Body of pancreas (tissue), 4 donors: ENCODE measurements at places on chromosomes 12 and 14. TPM values are rescaled to one million over a fixed set of nuclear protein-coding genes. Genes with fewer than 3 reads are reported as not detected.

PTPRB gene
- 4.9 TPM for total RNA-seq

DHRS1 gene
- 18.8 TPM for total RNA-seq

POTEM gene
- total RNA-seq: not detected

FOXG1 gene
- total RNA-seq: not detected

SLC10A1 gene
- total RNA-seq: not detected

SMCO2 gene
- not detected for total RNA-seq

- no peaks in the 10 kb centered on the region for H3K27me3 ChIP-seq
- H3K27ac ChIP-seq: peak overlapping the region; percentile 42
- peak; percentile 59 for DNase-seq
- peaks cover 49% of the 10 kb centered on the region for H3K4me1 ChIP-seq
- H3K36me3 ChIP-seq: no peaks in the 10 kb centered on the region
- H3K4me3 ChIP-seq: no peak overlapping the region
These were observed 9.3 kb downstream of the TNFAIP2 start for GRCh38 chr14:103132381-103133209.

- H3K4me1 ChIP-seq: peaks cover 43% of the 10 kb centered on the region
- peak; percentile 39 for DNase-seq
- no peaks in the 10 kb centered on the region for H3K36me3 ChIP-seq
- no peaks in the 10 kb centered on the region for H3K27me3 ChIP-seq
- no peak overlapping the region for H3K4me3 ChIP-seq
- no peak overlapping the region for H3K27ac ChIP-seq
These were observed 10.8 kb downstream of the PITPNM2 start for GRCh38 chr12:123139926-123140675.

DNA sequence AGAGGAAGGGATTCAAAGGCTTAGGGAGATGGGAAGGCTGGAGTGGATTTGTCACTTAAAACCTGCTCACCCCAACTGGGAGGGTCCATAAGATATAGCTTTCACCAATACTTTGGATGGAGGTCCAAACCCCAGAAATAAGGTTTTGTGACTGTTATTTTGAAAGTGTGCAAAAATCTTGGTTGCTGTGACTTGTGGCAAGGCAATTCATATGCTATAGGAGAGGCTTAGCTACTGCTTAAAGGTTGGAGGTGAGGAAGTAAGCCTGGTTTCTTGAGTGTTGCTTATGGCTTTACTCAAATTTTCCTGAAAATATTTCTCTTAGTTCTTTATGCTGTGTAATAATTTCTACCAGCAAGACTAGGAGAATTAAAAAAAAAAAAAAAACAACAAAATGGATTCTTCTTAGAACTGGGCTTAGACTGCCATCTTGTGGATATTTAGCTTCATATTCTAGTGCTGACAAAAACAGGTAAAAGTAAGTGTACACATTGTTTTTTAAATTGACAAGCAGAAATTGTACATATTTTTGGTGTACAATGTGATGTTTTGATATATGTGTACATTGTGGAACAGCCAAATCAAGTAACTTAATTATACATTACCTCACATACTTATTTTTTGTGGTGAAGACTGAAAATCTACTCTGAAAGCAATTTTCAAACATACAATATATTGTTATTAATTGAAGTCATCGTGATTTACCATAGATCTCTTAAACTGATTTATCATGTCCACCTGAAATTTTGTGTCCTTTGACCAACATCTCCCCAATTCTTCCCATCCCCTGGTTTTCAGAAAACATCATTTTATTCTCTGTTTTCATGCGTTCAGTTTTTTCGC is 23.0 kb downstream of the PDE6H start:
- no peak for DNase-seq
- no peaks in the 10 kb centered on the region for H3K36me3 ChIP-seq
- peaks cover 6% of the 10 kb centered on the region for H3K4me1 ChIP-seq
- H3K27ac ChIP-seq: no peak overlapping the region

DNA sequence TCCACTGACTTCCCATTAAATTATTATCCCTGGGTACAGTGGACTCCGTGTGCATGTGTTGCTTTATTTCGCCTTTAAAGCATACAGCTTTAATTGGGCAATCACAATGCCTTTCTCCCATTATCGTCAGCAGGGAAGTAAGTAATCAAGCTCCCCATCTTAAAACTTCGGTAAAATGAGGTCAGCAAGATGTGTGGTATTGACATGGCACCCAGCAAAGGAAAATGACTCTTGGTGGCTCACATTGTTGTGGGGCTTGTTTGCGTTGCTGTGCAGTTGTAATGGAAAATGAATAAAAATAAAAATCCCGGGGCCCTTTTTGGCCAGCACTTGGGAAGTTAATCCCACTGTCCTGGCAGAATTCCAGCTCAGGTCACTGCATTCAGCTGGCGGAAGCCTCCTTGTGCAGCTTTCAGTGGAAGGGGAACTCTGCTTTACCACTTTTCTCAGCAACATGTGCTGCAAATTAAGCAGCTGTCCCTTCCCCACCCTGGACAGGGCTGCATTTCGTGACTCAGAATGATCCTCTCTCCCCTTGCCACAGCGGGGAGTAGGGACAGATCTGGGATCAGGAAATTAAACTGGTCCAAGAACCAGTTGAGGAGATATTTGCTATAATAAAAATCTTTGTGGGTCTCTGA is 13.9 kb upstream of the ATP2A2 start:
- H3K36me3 ChIP-seq: no peaks in the 10 kb centered on the region
- DNase-seq: peak; percentile 31
- peaks cover 11% of the 10 kb centered on the region for H3K4me1 ChIP-seq
- H3K4me3 ChIP-seq: no peak overlapping the region

GRCh38 chr14:99040052-99040451 is 231.9 kb downstream of the BCL11B start:
- DNase-seq: no peak
- H3K27ac ChIP-seq: no peak overlapping the region
- no peaks in the 10 kb centered on the region for H3K4me1 ChIP-seq
- H3K4me3 ChIP-seq: no peak overlapping the region

DNA sequence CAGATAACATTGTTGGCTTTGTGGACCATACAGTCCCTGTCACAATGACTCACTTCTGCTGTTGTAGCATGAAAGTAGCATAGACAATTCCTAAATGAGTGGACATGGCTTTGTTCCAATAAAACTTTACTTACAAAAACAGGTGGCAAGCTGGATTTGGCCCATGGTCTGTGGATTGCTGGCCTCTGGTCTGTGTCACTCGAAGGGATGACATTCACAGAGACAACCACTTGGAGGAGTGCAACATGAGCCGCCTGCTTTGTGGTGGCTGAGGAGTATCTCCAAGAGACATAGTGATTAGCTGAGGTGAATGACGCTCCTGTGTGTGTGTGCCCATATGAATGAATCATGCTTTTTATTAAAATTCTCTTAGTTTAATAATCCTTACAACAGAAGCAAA is 81.3 kb upstream of the NRXN3 start:
- no peak overlapping the region for H3K4me3 ChIP-seq
- H3K27me3 ChIP-seq: no peaks in the 10 kb centered on the region
- DNase-seq: no peak

GRCh38 chr14:99099051-99099787 is 172.8 kb downstream of the BCL11B start:
- no peak overlapping the region for H3K27ac ChIP-seq
- DNase-seq: no peak
- no peaks in the 10 kb centered on the region for H3K27me3 ChIP-seq

DNA sequence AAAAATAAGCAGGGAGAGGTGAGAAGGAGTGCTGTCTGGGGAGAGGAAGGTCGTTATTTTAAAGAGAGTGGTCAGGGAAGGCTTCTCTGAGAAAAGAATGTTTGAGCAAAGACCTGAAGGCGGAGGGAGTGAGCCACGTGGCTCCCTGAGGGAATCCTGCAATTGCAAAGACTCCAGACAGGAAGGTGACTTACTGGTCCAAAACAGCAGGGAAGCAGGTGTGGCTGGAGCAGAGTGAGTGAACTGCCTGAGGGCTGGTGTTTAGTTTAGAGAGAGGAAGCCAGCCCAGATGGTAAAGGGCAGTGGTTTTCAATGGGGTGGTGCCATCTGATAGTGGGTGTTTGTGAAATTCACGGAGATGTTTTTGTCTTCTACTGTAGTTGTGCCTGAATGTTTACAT is 58.8 kb upstream of the LTA4H start:
- no peak overlapping the region for H3K4me3 ChIP-seq
- H3K36me3 ChIP-seq: no peaks in the 10 kb centered on the region
- no peaks in the 10 kb centered on the region for H3K4me1 ChIP-seq
- H3K27ac ChIP-seq: no peak overlapping the region
- DNase-seq: no peak
- H3K27me3 ChIP-seq: no peaks in the 10 kb centered on the region

GRCh38 chr14:51208982-51209381 is 31.1 kb upstream of the TMX1 start:
- H3K36me3 ChIP-seq: no peaks in the 10 kb centered on the region
- no peaks in the 10 kb centered on the region for H3K4me1 ChIP-seq
- H3K27me3 ChIP-seq: no peaks in the 10 kb centered on the region

DNA sequence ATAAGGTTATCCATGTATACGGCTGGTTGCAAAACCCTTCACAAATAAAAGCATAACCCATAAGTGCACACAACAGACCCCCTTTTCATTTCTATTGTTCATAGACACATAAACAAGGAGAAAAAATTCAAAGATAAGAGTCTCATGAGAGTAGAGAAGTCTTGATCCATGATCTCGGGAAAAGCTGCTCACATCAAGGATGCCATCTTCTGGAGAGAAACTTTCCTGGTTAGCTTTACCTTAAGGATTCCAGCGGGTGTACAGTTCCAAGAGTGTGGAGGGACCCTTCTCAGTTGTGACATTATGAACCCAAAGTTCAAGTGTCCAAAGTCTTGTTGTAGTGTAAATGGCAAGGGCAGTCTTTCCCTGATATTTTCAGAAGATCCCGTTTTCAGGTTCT is 144.5 kb downstream of the LLPH start:
- no peak overlapping the region for H3K4me3 ChIP-seq
- DNase-seq: no peak
- no peaks in the 10 kb centered on the region for H3K4me1 ChIP-seq
- no peaks in the 10 kb centered on the region for H3K27me3 ChIP-seq
- no peaks in the 10 kb centered on the region for H3K36me3 ChIP-seq
- no peak overlapping the region for H3K27ac ChIP-seq

DNA sequence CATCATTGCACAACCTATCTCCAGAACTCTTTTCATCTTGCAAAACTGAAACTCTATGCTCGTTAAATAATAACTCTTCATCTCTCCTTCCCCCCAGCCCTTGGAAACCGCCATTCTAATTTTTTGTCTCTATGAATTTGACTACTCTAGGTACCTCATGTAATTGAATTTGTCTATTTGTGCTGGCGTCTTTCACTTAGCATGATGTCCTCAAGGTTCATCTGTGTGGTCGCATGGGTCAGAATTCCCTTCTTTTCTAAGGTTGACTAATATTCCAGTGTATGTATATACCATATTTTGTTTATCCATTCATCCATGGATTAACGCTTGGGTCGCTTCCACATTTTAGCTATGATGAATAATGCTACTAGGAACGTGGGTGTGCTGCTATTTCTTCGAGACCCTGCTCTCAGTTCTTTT is 80.1 kb downstream of the PLXNC1 start:
- H3K27me3 ChIP-seq: no peaks in the 10 kb centered on the region
- DNase-seq: no peak

- no peak overlapping the region for H3K27ac ChIP-seq
- H3K4me1 ChIP-seq: no peaks in the 10 kb centered on the region
- no peak overlapping the region for H3K4me3 ChIP-seq
- no peaks in the 10 kb centered on the region for H3K36me3 ChIP-seq
These were observed 208.6 kb downstream of the SLC38A4 start for GRCh38 chr12:46617167-46617566.

- no peak for DNase-seq
- no peaks in the 10 kb centered on the region for H3K27me3 ChIP-seq
- H3K4me1 ChIP-seq: peaks cover 28% of the 10 kb centered on the region
- H3K27ac ChIP-seq: no peak overlapping the region
- no peaks in the 10 kb centered on the region for H3K36me3 ChIP-seq
These were observed 11.6 kb upstream of the FOXN3 start for GRCh38 chr14:89428546-89429198.

GRCh38 chr14:100989924-100990323 is 86.4 kb upstream of the RTL1 start:
- H3K27me3 ChIP-seq: no peaks in the 10 kb centered on the region
- no peak overlapping the region for H3K27ac ChIP-seq
- no peak overlapping the region for H3K4me3 ChIP-seq
- DNase-seq: no peak
- no peaks in the 10 kb centered on the region for H3K4me1 ChIP-seq

DNA sequence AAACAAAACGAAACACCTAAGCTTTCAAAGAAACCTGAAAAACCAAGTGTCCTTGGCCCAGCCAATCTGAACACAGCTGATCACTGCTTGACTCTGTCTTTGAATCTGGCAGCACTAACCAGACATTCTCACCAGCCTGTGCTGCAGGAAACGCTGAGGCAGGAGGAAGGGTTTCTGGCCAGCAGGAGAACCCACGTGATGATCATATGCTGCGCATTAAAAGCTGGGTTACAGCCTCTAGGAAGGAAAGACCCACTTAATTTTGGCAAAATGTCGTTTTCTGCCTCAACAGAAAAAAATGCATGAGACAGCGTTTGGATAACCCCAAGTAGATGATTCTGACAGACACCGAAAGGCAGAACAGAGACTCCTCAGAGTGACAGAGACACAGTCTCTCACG is 9.8 kb downstream of the APPL2 start:
- H3K27me3 ChIP-seq: no peaks in the 10 kb centered on the region
- H3K27ac ChIP-seq: no peak overlapping the region
- DNase-seq: peak; percentile 51
- H3K36me3 ChIP-seq: peaks cover 2% of the 10 kb centered on the region
- H3K4me1 ChIP-seq: peaks cover 25% of the 10 kb centered on the region
- no peak overlapping the region for H3K4me3 ChIP-seq

DNA sequence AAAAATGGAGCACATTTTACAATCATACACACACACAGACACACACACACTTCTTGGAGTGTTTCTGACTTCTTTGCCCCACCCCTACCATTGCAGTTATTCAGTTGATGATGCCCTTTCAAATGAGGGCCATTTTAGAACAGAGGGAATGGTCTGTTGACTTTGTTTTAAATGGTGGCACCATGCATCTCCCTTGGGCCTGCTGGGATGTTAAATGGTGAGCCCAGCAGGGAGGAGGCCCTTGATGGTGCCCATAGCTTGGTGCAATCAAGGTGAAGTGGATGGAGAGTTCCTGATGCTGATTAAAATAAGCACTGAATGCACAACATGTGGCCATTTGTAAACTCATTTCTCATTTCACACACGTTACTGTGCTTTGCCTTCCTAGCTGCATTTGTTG is 13.3 kb downstream of the C12orf75 start:
- no peak overlapping the region for H3K27ac ChIP-seq
- no peak for DNase-seq
- H3K4me3 ChIP-seq: no peak overlapping the region
- no peaks in the 10 kb centered on the region for H3K36me3 ChIP-seq

DNA sequence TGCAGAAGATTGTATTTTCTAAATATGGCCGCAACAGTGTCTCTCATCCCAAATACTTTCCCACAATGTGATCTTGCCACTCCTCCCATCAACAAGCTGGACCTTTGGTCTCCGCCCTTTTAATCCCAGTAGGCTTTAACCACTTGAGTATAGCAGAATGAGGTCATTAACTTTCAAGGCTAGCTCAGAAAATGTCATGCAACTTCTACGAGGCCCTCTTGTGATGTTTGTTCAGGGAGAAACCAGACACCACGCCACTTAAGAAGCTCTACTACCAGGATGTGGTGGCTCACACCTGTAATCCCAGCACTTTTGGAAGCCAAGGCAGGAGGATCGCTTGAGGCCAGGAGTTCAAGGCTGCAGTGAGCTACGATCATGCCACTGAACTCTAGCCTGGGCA is 20.1 kb upstream of the OR6J1 start:
- H3K4me1 ChIP-seq: no peaks in the 10 kb centered on the region
- no peak for DNase-seq
- no peaks in the 10 kb centered on the region for H3K27me3 ChIP-seq
- no peak overlapping the region for H3K4me3 ChIP-seq
- no peak overlapping the region for H3K27ac ChIP-seq

GRCh38 chr12:30764251-30764650 is 9.5 kb upstream of the CAPRIN2 start:
- no peaks in the 10 kb centered on the region for H3K36me3 ChIP-seq
- H3K4me1 ChIP-seq: no peaks in the 10 kb centered on the region
- H3K4me3 ChIP-seq: no peak overlapping the region
- DNase-seq: no peak
- H3K27me3 ChIP-seq: no peaks in the 10 kb centered on the region
